ENCODE measurements at places on chromosomes 6 and 20.

GRCh38 chr6:106910999-106911949, 63.3 kb downstream of the CD24 start:
- no peak for DNase-seq

DNA sequence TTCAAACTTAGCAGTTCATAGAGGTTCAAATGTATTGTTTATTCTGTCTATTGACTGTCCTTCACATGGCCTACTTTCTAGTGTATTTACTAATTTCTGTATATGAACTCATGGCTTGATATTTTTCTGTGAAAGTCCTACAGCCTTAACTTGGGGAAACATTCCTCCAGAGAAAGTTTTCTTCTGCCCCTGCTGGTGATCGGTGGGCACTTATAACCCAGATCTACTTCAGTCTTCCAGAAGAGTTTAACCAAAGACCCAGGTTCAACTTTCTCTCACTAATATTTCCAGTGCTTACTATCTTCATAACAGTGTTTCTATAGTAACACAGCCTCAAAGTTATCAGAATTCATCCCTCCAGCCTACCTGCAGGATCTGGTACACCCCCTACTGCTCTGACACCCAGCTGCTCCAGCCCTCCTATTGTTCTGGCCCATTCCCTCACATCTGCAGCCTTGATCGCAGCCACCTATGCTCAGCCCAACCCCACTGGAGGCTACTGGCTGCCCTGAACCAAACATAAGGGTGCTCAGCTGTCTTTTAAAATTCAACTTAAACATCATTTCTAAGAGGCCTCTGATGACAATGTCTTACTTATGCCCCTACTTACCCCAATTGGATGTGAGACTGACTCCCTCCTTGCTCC, 72.3 kb downstream of the TBX18 start:
- no peak for DNase-seq

GRCh38 chr20:59334651-59335300, 34.4 kb downstream of the EDN3 start:
- DNase-seq = no peak

GRCh38 chr20:47315339-47316056, 41.0 kb downstream of the ZMYND8 start:
- DNase-seq = no peak

- DNase-seq = no peak
These were observed 218.3 kb upstream of the DTNBP1 start for GRCh38 chr6:15881150-15881549.

DNA sequence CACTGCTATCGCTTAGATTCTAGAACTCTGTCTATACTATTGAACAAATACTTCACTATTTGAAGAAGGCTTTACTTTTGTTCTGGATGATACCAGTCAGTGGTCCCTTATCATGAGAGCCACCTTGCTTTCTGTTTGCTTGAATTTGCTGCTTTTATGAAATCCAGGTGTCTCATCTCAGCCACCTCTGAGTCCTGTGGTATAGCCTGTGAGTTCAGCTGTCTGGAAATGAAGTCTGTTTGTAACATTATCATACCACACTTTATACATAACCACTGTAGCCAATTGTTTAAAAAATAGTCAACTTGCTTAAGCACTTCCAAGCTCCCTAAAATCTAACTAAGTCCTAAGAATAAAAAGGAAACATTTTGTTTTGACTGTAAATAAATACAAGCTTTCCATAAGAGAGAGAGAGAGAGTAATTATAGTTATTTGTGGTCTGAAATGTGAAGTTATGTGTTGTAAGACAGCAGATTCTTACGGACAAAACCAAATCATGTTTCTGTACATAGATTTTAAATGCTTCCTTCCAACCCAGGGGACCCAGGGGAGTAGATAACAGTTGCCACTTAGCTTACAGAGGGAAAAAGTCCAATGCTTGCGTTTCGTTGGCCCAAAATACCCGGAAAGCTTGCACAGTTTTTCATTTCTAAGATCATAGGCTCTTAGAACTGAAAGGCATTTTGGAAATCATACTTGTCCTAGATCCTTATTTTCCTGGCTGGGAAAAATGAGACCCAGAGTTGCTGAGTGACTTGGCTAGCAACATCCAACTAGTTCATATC, 1107.8 kb upstream of the FLRT3 start:
- DNase-seq = no peak

- no peak for DNase-seq
These were observed 24.2 kb upstream of the LAMP5 start for GRCh38 chr20:9490161-9490560.

DNA sequence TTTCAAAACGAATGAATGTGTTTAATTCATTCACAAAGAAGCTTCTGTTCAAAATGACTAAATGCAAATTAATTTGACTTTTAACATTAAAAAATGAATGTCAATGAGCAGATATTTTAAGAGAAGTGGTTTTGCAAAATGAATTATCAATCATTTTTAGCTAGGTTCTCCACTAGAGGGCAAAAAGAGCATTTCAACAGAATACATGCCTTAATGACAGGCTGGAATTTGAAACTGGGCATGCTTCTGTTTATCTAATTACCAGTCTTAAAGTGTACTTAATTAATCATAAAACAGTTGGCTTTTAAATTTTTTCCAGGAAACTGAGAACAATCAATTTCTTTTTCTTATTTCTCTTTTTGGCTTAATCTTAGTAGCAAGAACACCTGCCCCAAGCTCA, 63.8 kb upstream of the TINAG start:
- no peak for DNase-seq

- DNase-seq = peak; percentile 43
These were observed 252.0 kb downstream of the HIVEP2 start for GRCh38 chr6:142692942-142693341.
